Stimulated activated CD4-positive, alpha-beta T cell treated with anti-CD3 and anti-CD28 coated beads, TNF-alpha, amount 100 ng/mL, for 48 hours (primary cell): ENCODE measurements at places on chromosomes 16 and 17.

GRCh38 chr16:82016964-82017363 is 5.7 kb upstream of the SDR42E1 start:
- no peak for DNase-seq

- no peak for DNase-seq
Observed at GRCh38 chr17:31413874-31414549, 22.5 kb downstream of the RAB11FIP4 start.

DNA sequence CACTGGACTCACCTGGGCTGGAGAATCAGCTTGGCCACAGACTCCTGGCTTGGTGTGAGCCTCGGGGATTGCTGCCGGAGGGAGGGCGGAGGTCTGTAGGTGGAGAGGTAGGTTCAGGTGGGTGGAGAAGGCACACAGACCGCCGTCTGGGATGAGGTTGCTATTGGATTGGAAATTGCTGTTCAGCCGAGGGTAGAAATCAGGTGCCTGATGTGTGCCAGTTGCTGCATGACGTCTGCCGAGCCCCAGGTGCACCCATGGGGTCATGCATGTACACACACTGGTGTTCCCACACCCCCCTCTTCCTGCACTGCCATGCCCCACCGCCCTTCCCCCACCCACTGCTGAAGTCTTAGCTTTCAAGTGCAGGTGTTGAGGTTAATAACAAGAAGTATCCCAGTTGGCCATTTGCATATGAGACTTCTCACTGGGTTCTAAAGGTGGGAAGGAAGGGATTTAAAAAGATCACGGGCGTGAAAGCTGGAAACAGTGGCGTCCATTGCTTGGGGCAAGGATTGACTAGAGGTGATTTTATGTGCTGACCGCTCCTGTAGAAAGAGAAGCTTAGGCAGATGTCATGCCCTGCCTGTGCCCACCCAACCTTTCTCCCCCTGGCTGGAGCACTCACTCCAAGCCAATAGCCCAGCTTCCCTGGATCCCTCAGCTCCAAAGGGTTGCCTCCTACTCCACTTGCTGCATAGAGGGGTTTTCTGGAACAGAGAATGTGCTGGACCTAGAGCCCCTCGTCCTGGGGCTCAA is 193.6 kb downstream of the CCDC182 start:
- no peak for DNase-seq

DNA sequence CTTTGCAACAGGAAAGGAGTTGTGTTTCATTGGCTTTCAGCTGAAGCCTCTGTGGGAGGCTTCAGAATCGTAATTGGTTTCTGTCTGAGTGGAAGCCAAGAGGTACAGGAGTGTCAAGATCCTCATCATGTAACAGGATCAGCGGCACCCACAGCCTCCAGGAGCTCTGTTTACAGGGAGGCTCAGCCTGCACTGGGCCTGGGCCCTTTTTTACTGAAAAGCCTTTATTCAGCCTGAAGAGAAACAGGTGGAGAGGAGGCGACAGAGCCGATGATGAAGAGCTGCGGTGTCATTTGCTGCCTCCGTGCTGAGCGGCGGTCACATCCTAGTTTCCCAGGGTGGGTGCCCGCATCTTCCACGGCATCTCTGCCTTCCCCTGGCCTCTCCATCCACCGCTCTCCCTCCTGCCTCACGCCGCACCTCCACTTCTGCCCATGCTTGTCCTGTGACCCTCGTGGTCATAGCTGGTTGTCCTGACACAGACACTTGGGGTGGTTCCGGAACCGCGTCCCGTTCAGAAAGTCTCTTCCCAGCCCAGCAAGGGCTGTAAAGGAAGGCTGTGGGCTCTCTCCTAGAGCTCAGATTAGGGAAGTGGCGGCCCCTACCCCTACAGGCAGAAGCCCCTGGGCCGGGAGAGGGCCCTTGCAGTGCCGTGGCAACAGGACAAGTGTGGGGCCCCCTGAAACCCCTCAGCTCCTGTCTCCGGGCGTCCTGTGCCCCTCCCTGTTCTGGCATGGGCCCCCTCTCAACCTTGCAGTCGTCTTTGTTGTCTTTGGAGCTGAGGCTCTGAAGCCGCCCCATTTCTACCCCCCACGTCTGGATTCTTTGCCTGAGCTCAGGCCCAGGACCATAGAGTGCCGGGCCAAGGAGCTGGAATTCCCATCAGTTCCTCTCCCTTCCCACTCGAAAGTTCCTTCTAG is 53.9 kb upstream of the CHMP6 start:
- no peak for DNase-seq

GRCh38 chr16:3487521-3488410 is 7.5 kb downstream of the C16orf90 start:
- no peak for DNase-seq

GRCh38 chr17:73744411-73744810 is 100.2 kb upstream of the SDK2 start:
- no peak for DNase-seq
